ENCODE measurements at places on chromosomes 11 and 22. TPM values are rescaled to one million over a fixed set of nuclear protein-coding genes. Genes with fewer than 3 reads are reported as not detected.

DNA sequence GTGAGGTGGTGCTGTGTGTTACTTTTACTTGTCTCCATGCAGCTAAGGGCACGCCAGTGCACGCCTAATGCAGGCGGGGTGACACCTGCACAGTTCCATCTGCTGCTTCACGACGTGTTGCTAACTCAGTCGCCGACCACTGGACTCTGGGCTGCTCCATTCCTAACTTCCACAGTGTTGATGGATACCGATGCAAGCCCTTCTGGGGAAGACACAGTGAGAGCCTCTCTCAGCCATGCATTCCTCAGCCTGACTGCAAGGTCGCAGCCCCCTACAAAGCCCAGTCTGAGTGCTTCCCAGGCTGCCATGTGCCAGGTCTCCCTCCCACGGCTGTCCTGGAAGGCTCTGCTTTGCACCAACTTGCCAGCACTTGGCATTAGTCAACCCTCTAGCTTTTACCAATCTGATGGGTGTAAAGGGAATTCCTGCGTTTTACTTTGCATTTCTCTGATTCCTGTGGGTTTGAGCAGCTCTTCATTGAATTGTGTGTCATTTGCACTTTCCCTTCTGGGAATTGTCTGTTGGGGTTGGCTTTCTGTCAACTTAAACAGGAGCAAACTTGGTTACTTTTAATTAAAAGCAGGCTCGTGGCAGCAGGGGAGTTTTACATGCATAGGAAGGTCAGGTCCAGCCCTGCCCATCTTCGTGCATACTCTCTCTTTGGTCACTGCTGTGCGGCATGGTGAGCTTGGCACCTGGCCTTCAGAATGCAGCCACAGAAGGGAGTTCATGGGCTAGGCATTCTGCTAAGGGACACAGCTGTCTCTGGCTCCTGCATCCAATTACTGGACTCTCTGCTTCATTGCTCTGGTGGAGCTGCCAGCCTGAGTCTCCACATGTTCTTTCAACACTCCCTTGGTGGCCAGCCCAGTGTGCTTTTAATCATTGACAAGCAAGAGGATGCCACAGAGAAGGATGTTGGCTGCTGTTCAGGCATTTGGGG lies 34.6 kb upstream of the SHANK2 start:
- H3K36me3 ChIP-seq: no peaks in the 10 kb centered on the region
- peaks cover 2% of the 10 kb centered on the region for H3K27me3 ChIP-seq

- H3K36me3 ChIP-seq: peaks cover 8% of the 10 kb centered on the region
- H3K27me3 ChIP-seq: no peaks in the 10 kb centered on the region
- H3K4me3 ChIP-seq: no peak overlapping the region
- no peak for DNase-seq
- no peaks in the 10 kb centered on the region for H3K4me1 ChIP-seq
Observed at GRCh38 chr11:77873345-77873744, 52.4 kb downstream of the AAMDC start.

SCGB2A2 gene
- not detected for total RNA-seq

OR52A1 gene
- not detected for total RNA-seq

- no peak overlapping the region for H3K27ac ChIP-seq
- no peak for DNase-seq
- H3K4me1 ChIP-seq: no peaks in the 10 kb centered on the region
Observed at GRCh38 chr22:24699876-24700275, 74.6 kb downstream of the PIWIL3 start.

GRCh38 chr11:58609723-58610122 lies 12.7 kb upstream of the CNTF start:
- H3K27ac ChIP-seq: no peak overlapping the region
- peaks cover 37% of the 10 kb centered on the region for H3K4me1 ChIP-seq
- no peak for DNase-seq
- H3K4me3 ChIP-seq: no peak overlapping the region
- no peaks in the 10 kb centered on the region for H3K27me3 ChIP-seq

GRCh38 chr11:35290876-35291275 lies 128.5 kb downstream of the SLC1A2 start:
- DNase-seq: no peak
- no peaks in the 10 kb centered on the region for H3K27me3 ChIP-seq
- no peak overlapping the region for H3K4me3 ChIP-seq
- no peak overlapping the region for H3K27ac ChIP-seq

ARHGAP8 gene
- 0.36 TPM for total RNA-seq

MOGAT2 gene
- not detected for total RNA-seq

- DNase-seq: no peak
- no peaks in the 10 kb centered on the region for H3K4me1 ChIP-seq
- H3K27me3 ChIP-seq: peaks cover 15% of the 10 kb centered on the region
- H3K36me3 ChIP-seq: no peaks in the 10 kb centered on the region
- no peak overlapping the region for H3K4me3 ChIP-seq
- no peak overlapping the region for H3K27ac ChIP-seq
Observed at GRCh38 chr11:19670030-19670791, 42.4 kb upstream of the NAV2 start.

DNA sequence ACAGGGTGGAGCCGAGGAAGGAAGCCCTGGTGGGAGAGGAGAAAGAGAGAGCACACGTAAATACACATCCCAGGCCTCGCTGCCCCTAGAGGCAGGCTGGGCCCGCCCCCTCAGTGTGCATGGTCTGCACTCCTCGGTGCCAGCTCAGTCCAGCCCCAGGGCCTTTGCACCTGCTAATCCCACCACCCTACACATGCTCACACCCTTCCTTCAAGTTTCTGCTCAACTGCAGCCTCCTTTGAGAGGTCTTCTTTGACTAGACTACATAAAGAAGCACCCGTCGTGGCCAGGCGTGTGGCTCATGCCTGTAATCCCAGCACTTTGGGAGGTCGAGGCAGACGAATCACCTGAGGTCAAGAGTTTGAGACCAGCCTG lies 5.5 kb downstream of the IL2RB start:
- H3K4me3 ChIP-seq: no peak overlapping the region
- DNase-seq: no peak
- peaks cover 73% of the 10 kb centered on the region for H3K36me3 ChIP-seq

GRCh38 chr22:32987081-32987631 lies 71.0 kb downstream of the SYN3 start:
- H3K36me3 ChIP-seq: no peaks in the 10 kb centered on the region
- no peak for DNase-seq

DNA sequence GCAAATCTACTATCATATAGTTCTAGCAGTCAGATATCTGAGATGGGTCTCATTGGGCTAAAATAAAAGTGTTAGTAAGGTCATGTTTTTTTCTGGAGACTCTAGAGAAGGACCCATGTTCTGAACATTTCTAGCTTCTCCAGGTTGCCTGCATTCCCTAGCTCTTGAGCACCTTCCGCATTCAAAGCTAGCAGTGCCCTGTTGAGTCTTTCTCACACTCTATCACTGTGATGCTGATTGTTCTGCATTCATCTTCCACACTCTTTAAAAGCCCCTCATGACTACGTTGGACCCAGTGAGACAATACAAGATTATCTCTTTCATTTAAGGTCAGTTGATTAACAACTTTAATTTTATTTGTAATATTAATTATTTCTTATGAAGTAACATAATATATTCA lies 433.3 kb upstream of the CHORDC1 start:
- H3K27ac ChIP-seq: no peak overlapping the region
- no peak overlapping the region for H3K4me3 ChIP-seq
- H3K4me1 ChIP-seq: no peaks in the 10 kb centered on the region
- no peaks in the 10 kb centered on the region for H3K36me3 ChIP-seq
- H3K27me3 ChIP-seq: no peaks in the 10 kb centered on the region
- DNase-seq: no peak

- no peak for DNase-seq
- H3K4me1 ChIP-seq: no peaks in the 10 kb centered on the region
- H3K27me3 ChIP-seq: no peaks in the 10 kb centered on the region
- H3K27ac ChIP-seq: no peak overlapping the region
Observed at GRCh38 chr11:36057379-36058042, 113.6 kb downstream of the LDLRAD3 start.

WBP2NL gene
- 1.4 TPM for total RNA-seq

Data from activated CD4-positive, alpha-beta T cell treated with anti-CD3 and anti-CD28 coated beads, Interleukin-2, amount 10 ng/mL, durations not matched to agents 24 days and 14 days (primary cell).